ENCODE measurements at places on chromosomes 5 and 9.

GRCh38 chr5:72407541-72407940 is 87.4 kb downstream of the PTCD2 start:
- DNase-seq = no peak

DNA sequence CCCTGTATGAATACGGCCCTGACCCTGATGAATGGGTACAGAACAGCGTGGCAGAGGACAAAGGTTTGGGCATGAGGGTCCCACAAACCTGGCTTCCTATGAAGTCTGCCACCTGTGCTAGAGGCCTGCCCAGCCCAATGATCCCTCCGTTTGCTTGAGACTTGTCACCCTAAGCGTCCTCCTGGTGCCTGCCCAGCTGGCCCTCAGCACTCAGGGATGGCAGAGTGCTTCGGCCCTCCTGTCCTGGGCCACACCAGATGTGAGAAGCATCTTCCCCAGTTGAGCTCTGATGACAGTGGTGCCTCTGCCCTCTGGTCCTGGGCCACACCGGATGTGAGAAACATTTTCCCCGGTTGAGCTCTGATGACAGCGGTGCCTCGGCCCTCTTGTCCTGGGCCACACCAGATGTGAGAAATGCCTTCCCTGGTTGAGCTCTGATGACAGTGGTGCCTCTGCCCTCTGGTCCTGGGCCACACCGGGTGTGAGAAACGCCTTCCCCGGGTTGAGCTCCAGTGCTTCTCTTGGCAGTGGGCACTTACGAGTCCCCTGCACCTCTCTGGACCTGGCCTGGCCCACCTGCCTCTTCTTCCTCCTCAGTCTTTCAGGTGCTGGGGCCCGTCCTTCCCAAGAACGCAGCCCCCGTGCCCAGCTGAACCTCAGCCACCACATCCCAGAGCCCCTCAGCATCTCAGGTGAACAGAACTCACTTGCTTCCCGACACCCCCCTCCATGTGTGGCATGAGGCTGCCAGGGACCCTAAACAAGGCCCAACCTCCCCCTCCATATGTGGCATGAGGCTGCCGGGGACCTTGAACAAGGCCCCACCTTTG is 253.1 kb upstream of the IRX1 start:
- no peak for DNase-seq

- DNase-seq = no peak
These were observed 522.7 kb downstream of the HTR1A start for GRCh38 chr5:63439537-63439936.

DNA sequence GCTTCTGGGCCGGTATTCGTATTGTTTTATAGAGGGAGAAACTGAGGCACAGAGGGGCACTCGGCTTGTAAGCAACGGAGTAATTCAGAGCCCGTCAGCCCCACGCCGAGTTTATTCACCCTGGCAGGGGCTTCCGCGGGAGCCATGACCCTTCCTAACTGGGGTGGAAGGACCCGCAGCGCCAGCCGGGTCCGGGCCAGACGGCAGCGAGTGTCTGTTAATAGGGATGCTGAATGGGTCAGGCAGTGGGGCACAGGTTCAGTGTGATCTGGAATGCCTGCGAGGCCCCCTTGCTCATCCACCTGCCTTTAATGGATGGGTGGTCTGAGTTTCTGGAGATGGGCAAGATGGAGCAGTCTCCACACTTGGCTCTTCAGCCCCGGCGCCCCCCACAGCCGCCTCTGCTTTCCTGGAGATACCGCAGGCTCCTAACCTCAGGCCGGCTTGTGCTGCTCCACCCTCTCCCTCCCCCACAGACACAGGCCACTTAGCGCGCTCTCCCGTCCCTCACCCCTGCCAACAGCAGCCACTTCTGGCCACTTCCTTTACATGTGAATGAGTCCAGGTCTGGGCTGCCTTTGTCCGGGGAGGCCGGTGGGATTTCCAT is 147.1 kb downstream of the ERCC6L2 start:
- DNase-seq = no peak

DNA sequence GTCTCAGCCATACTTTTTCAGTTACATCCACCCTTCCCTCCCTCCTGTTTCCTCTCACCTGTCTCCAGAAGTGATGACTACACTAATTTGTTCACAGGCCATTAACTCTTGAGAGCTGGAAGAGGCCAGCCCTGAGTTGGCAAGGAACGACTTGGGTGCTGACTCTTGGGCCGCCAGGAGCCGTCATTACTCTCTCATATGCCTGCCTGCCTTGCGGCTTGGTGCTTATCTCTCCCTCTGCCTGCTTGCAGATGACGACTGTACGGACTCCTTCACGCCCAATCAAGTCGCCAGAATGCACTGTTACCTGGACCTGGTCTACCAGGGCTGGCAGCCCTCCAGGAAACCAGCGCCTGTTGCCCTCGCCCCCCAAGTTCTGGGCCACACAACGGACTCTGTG is 66.1 kb downstream of the PAPPA start:
- no peak for DNase-seq

DNA sequence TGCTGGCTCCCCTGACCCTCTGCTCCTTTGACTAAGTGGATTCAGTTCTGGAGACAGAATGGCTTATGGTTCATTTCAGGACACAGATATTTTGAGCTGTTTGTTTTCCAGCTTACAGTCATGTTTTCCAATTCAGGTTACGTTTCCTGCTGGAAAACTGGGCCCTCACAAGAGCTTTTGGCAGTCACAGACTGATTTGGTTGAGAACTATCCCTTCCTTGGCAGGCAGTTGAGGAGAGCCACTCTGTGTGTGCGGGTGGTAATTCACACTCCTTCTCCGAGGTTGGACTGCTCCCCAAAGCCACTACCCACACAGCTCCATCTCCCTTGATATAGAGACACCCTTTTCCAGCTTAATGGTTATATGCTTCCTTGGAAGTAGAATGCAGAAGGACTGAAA is 534.5 kb downstream of the TMEM38B start:
- DNase-seq = peak; percentile 7

GRCh38 chr9:76215066-76215465 is 179.2 kb downstream of the RFK start:
- no peak for DNase-seq

- no peak for DNase-seq
These were observed 18.4 kb downstream of the LSM11 start for GRCh38 chr5:157761690-157762621.

- DNase-seq = no peak
These were observed 57.6 kb downstream of the OTULIN start for GRCh38 chr5:14721990-14722656.

- DNase-seq = no peak
These were observed 250.9 kb downstream of the ADGRV1 start for GRCh38 chr5:90809311-90810056.

DNA sequence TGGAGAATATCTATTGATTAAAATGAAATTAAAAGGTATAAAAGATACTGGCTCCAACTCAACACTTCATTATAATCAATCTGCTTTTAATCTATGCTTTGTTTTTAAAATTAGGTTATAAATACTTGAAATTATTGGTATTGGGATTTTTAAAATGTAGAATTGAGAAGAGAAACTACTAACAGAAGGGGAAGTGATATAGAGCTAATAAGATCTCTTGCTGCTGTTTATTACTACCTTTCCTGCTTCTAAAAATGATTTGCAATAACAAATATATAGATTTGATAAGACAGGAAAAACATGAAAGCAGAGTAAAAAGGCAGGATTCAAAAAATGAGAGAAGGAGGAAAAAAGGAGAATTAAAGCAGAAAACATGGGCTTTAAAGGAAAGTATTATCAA is 209.3 kb upstream of the NREP start:
- DNase-seq = no peak

DNA sequence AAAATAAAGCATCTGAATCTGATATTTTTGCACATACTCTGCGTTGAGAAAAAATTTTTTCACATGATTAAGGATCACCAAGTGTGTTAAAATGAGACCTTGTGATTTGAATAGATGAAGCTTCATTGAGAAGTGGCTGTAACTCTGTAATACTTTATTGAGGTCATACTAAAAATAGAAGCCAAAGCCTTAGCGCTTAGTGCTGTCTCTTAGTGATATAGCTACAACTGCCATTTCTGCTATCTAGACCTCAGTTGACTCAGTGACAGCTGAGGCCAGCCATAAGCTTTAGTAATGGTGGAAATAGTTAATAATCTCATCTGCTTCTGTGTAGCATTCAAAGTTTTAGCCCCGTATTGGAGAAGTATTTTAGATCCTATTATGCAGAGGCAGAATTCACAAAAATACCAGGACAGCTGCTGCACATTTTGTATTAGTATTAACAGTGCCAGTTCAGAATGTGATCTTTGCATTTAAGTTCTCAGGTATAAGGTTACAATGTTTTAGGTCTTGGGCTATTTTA is 107.4 kb upstream of the SGCD start:
- no peak for DNase-seq

- DNase-seq = no peak
These were observed 4.6 kb downstream of the BARHL1 start for GRCh38 chr9:132586830-132587591.
